ENCODE measurements at places on chromosomes 16 and 17.

DNA sequence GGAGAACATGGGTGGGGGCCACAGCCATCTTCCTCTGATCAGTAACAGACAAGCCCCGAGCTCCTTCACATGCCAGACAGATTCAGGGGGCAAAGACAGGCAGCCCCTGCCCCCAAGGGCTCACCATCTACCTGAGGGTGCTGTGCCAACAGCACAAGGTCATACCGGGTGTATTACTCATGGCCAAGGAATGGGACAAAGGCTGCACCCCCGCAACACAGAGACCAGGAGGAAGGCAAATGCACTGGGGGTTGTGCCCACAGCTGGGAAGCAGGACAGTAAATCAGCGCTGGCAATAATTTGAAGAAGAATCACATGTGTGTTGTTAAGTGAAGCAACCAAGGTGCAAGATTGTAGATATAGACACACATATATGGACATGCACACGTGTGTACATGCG lies 137.1 kb downstream of the C16orf95 start:
- no peak for DNase-seq

GRCh38 chr16:50428116-50428515 lies 59.3 kb upstream of the BRD7 start:
- DNase-seq: no peak

GRCh38 chr17:44236444-44236991 lies 17.0 kb upstream of the UBTF start:
- DNase-seq: peak; percentile 85

- DNase-seq: no peak
Measured at GRCh38 chr16:1101133-1101532, 5.1 kb upstream of the C1QTNF8 start.

DNA sequence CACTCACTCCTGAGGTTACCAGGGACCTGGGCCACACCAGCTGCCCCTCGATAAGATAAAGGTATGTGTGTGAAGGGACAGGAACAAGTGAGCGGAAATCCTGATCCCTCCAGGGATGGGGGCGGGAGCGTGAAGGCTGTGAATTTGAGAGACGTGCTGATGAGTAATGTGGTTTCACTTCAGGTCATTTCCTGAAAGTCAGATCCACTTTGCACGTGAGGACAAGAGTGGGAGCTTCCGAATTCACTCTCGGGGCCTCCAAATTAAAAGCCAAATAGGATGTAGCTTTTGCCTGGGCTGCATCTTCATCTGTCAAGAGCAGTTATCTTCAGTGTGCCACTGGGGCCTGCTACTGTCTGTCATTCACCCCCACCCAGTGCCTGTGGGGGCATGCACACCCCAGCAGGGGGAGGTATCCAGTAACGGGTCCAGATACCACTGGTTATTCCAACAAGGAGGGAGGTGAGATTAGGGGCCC lies 87.4 kb upstream of the LHX1 start:
- peak; percentile 82 for DNase-seq

GRCh38 chr16:31333686-31334649 lies 21.0 kb upstream of the ITGAX start:
- DNase-seq: peak; percentile 56

GRCh38 chr17:68210570-68211315 lies 37.1 kb upstream of the AMZ2 start:
- no peak for DNase-seq

- DNase-seq: no peak
Measured at GRCh38 chr17:75876938-75877751, 1.2 kb downstream of the TRIM47 start.

DNA sequence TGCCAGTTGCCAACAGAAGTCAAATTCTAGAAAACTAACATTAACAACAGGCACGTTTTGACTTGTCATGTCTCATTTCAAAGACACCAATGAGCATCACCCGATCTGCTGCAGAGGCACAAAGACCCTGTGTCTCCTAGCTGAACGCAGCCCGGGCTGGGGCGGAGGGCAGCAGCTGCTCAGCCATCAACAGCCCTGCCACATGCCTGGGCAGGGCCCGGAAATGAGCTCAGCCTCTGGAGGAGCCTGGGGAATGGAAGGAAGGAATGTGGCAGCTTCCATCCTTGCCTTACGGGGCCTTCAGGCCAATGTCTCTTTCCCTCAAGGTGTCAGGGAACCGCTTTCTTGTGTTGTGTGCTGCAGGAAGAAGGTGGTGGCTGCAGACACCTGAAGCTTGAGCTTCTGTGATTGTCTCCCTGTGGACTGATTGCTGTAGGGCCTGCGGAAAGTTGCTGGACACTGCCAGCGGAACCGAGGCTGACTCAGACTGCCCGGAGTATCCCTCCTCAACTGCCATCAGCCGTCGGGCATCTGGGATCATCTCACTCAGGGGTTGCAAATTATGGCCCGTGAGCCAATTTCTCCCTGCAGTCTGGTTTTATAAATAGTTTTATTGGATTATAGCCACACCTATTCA lies 7.3 kb downstream of the CDH13 start:
- DNase-seq: no peak

GRCh38 chr17:19311016-19311415 lies 51.5 kb downstream of the B9D1 start:
- DNase-seq: no peak

DNA sequence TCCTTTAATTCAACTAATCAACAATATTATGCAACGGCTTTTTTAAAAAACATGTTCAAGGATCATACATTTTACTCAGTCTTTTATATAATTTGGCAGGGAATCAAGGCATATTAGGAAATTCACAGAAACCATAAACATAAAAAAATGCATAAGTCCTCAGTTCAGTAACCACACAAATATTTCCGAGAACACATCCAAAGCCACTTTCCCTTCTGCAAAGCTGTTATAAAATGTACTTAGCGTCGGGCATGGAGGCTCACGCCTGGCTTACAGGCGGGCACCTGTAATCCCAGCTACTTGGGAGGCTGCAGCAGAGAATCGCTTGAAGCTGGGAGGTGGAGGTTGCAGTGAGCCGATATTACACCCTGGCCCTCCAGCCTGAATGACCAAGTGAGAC lies 9.7 kb upstream of the ZC3H7A start:
- DNase-seq: no peak

- DNase-seq: no peak
Measured at GRCh38 chr16:15742716-15743115, 92.7 kb downstream of the NDE1 start.

- no peak for DNase-seq
Measured at GRCh38 chr17:34723875-34724274, 144.5 kb downstream of the TMEM132E start.
